Sciatic nerve (tissue), 2 donors: ENCODE measurements at places on chromosomes 3 and 15. TPM values are rescaled to one million over a fixed set of nuclear protein-coding genes. Genes with fewer than 3 reads are reported as not detected.

The PATL2 gene
- total RNA-seq = 2.9 TPM

The GOLIM4 gene
- 48.9 TPM for total RNA-seq

The GPR62 gene
- total RNA-seq = 0.13 TPM

The ABI3BP gene
- 369 TPM for total RNA-seq

The PPARG gene
- total RNA-seq = 37.8 TPM

The ZDHHC23 gene
- 9.6 TPM for total RNA-seq

The VIPR1 gene
- 5.8 TPM for total RNA-seq

DNA sequence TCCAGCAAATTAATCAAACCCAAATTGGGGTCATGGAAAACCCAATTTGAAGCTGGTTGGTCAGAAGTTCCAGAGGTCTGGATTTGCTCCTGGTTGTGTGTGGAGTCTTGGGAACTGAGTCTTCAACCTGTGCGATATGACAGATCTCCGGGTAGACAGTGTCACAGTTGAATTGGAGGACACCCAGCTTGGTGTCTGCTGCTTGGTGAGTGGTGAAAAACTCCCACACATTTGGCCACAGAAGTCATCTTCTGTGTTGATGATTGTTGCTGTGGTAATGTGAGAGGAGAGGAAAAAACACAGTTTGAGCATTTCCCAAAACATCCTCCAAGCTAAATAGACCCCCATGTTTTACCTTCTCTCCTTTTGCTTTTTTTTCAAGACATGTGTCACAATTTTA is 218.1 kb downstream of the TP63 start:
- DNase-seq = no peak

GRCh38 chr3:11642431-11643191 is 1.1 kb downstream of the VGLL4 start:
- DNase-seq = peak; percentile 84

GRCh38 chr3:138497851-138498250 is 63.4 kb downstream of the ESYT3 start:
- no peak for DNase-seq

DNA sequence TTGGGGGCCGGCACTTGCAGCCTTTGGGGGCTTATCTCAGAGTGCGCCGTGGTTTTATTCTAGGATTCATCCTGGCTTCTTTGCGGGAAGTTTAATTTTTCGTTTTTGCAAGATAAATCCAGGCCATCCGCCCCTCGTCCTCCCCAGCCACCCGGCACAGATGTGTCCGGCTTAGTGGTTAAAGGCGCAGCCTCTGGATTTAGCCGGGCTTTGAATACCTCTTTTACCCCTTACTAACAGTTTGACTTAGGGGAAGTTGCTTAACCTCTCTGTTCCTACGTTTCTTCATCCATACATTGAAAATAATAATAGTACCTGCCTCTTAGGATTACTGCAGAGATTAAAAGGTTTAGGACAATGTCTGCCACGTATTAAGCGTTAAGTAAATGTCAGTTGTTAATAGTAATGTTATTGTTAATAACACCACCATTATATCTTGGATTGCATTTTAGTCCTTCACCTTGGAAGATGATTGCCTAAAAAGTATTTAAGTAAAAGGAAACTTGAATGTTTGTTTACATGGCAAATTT is 714 bp downstream of the ECT2 start:
- no peak for DNase-seq

- no peak for DNase-seq
Observed at GRCh38 chr3:132064114-132064513, 29.3 kb upstream of the CPNE4 start.

DNA sequence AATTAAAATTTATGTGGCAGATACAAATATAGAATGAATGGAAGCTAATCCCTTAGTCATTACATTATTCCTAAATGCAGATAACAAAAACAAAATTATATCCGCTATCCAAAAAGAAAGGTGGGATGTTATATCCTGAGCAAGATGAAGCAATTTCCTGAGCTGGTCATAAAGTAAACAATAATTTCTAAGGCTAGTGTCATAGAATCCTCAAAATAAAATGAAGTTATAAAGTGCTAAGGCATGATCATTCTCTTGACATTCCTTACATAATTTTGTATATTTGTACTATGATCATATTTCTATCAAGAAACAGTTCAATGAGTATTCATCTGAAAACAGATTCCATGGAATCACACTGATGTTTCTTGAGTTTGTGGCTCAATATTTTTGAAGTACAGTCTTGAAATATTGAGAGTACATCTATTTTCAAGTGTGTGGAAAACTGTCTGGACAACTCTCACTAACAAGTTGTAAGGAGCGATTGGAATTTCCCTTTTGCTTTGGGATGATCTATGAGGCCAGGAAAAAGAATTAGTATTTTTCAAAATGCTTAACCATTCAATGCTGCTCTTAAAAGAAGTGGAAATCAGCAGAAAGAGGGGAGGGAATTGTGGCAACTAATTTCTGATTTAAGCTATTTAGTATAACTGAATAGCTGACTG is 92.4 kb downstream of the ABI3BP start:
- no peak for DNase-seq

- no peak for DNase-seq
Observed at GRCh38 chr3:171874879-171875278, 31.7 kb downstream of the TMEM212 start.

GRCh38 chr3:66037330-66037985 is 1.3 kb downstream of the MAGI1 start:
- no peak for DNase-seq

DNA sequence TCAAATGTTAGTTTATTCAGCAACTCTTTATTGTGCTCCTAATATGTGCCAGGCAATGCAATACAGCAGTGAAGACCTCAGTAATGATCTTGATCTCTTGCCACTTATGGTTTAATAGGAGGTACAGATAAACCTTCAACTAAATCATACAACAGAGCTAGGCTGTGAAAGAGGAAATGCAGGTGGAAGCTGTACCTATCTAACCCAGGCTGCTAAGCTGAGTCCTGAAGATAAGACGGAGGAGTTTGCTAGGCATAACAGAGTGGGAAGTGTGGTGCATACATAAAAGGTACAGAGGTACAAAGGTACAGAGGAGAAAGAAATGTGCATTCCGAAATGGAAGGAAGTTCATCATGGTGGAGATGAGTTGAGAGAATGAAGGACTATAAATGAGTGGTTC is 35.0 kb downstream of the KBTBD8 start:
- no peak for DNase-seq

GRCh38 chr3:177137774-177138705 is 59.2 kb downstream of the TBL1XR1 start:
- no peak for DNase-seq

- DNase-seq = no peak
Observed at GRCh38 chr3:112017091-112017490, 17.4 kb upstream of the TMPRSS7 start.
